NCI-H1436 treated with DMSO at 0.1 percent for 48 hours (cell line): ENCODE measurements at places on chromosomes 4 and X.

DNA sequence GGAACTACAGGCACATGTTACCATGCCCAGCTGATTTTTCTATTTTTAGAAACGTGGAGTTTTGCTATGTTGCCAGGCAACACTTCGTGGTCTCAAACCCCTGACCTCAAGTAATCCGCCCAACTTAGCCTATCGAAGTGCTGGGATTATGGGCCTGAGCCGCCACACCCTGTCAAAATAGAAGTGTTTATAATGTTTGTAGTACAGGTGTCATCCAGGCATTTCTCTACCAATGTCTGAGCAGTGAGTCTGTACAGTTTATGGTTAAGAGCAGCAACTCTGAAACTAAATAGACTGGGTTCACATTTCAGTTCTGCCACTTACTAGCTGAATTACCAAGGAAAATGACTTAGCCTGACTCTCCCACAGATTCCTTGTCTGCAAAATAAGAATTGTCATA is 460.4 kb upstream of the GALNT7 start:
- DNase-seq: no peak

- DNase-seq: no peak
Observed at GRCh38 chr4:141275834-141276233, 55.1 kb downstream of the ZNF330 start.

DNA sequence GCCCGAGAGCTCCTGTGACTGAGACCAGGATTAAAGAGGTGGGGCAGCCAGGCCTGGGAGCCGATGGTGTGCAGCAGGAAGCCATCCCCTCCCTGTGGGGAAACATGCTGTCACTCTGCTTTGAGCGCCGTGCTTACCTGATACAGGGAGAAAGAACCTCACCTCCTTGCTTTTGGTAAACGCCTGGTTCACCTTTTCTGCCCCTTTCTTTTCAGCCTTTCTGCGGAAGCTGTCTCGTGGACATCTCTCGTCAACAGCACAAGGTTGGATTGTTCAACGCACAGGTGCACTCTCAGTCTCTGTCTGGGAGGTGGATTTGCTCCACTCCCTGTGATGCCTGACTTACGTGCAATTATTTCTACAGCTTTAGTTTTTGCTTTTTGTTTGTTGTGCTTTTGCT is 12.0 kb downstream of the ZFYVE28 start:
- DNase-seq: no peak

DNA sequence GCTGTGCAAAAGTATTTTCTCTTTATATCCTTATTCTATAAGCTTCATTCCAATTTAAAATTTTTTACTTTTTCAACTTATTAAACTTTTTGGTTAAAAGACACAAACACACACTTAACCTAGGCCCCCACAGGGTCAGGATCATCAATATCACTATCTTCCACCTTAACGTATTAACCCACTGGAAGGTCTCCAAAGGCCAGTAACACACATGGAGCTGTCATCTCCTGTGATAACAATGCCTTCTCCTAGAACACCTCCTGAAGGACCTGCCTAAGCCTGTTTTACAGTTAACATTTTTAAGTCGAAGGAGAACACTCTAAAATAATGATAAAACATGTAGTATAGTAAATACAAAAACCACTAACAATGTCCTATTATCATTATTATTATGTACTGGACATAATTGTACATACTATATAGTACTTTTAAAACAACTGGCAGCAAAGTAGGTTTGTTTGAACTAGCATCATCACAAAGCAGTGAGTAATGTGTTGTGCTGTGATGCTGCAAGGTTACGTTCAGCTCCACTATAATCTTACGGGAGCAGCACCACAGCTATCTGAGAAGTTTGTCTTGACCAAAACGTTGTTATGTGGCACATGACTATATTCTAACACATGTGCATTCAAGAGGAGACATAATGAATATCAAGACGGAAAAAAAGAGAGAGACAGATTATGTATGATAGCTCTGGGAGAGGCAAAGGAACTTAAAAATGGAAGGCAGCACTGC is 33.7 kb downstream of the DHX15 start:
- DNase-seq: no peak

DNA sequence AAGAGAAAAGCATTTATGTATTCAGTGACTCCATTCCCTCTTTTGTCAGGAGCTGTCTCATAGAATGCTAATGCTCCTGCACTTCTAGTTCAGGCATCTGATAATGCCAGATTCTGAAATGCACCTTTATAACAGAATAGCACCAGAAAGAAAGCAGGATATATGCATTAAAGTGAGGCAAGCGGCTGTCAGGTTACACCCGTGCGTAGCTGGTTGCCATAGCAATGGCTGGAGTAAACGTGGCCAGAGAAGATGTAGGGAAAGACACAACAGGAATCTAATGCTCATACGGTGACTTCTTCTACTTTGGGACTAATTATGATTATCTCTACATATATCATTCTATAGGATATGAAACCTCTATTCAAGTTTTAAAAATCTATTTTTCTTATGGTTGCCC is 5.9 kb downstream of the EMCN start:
- DNase-seq: no peak

DNA sequence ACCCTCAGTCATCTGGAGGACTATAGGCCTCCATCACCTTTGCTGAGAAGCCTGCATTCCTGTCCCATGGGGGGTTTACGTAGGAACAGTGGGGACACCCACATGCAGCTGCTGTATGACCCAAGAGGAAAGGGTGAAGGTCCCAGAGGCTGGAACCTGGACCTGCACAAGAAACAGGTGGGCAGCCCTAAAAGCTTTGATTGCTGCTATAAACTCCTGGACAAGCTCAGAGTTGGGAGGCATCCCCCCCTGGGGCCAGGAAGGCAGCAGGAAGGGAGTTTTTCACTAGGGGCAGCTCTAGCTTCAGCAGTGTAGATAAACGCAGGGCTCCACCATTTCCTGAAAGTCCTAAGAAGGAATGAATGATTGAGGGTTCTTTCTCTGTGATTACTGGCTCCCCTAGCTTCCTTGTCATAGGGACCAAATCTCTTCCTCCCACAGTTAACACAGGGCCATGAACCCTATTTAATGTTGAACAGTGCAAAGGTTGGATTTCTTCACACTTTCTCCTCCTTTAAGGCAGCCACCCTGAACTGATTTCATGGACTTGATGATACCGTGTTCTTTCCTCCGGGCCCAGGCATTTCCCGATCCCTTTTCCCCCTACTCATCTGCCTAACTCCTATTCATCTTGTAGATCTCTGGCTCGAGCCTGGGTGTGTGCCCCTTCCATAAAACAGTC is 84.2 kb downstream of the CHRNA9 start:
- DNase-seq: no peak

GRCh38 chr4:107793996-107794395 is 30.7 kb upstream of the SGMS2 start:
- no peak for DNase-seq

GRCh38 chr4:99403380-99404184 is 31.6 kb downstream of the ADH7 start:
- no peak for DNase-seq

GRCh38 chr4:25095837-25096236 is 64.4 kb downstream of the SEPSECS start:
- DNase-seq: no peak

GRCh38 chrX:52015794-52016193 is 53.2 kb downstream of the MAGED4B start:
- no peak for DNase-seq

GRCh38 chr4:112896609-112897190 is 152.8 kb upstream of the ANK2 start:
- no peak for DNase-seq
